ENCODE measurements at places on chromosomes 2 and 18.

GRCh38 chr2:159516241-159516758, 100.0 kb downstream of the BAZ2B start:
- no peak for DNase-seq

- no peak for DNase-seq
These were observed 47.0 kb downstream of the EFEMP1 start for GRCh38 chr2:55876429-55877086.

DNA sequence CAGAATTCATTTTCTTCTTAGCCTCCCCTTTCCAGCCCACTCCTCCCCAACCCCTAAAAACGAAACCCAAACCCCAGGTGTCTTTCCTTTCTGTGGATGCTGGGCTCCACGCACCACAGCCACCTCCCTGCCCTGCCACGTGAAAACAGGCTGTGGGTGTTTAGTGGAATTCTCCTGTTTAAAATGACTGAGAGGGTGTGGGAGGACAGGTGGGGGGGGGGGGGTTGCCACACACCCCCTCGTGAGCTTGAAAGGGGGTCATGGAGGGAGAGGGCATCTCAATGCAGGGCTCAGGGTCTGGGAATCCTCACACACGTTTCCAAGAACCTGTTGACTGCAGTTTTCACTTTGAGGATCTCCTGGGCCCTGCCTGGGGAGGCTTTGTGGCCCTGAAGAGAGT, 110.3 kb downstream of the FAM210A start:
- no peak for DNase-seq

- no peak for DNase-seq
These were observed 139.4 kb downstream of the FAM210A start for GRCh38 chr18:13587001-13587400.

- no peak for DNase-seq
These were observed 40.2 kb upstream of the GMCL1 start for GRCh38 chr2:69789175-69789721.

GRCh38 chr18:26383454-26384270, 157.4 kb downstream of the TAF4B start:
- DNase-seq = no peak

GRCh38 chr2:51299370-51299769, 267.4 kb upstream of the NRXN1 start:
- no peak for DNase-seq

DNA sequence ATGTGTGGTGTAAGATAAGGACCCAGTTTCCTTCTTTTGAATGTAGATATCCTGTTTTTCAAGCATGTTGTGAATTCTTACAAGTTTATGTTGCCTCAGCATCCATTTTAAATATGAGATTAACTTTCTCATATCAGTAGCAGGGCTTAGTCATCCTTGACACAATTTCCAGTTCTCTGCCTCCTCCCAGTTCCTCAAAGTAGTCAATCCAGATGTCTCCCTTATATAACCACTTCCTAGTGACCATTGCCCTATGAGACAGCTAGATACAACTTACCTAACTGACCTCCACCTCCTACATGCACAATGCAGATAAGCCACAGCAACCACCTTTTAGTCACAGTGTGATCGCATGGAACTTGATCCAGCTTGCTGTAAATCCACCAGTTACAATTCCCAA, 269.2 kb upstream of the ZNF521 start:
- DNase-seq = no peak

DNA sequence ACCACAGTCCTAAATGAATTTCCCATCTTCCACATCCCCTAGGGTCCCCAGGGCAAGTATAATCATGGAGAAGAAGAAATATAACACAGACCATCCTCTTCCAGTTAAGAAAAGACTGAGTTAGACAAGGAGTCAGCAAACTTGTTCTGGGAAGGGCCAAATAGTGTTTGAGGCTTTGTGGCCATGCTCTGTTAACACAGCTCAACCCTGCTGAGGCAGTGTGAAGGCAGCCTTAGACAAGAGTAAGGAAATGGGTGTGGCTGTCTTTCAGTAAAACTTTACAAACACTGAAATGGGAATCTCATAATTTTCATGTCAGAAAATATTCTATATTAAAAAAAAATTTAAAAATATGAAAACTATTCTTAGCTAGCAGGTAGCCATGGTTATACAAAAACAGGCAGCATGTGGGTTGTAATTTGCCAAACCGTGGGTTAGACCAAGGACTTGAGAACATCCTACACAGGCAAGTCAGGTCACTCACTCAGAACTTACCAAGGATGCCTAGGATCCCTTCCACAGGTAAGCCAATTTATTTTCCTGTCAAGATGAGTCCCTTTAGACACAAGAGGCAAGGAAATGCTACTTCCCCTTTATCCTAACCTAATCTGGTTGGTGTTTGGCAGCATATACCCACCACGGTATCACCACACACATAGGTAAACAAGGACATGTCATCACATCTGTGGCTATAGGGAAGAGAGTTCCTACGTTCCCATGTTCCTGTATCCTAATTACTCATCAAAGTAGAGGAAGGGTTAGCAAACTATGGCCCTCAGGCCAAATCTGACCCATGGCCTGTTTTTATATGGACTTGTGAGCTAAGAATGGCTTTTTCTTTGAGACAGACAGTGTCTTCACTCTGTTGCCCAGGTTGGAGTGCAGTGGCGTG, 31.9 kb downstream of the C2orf74 start:
- DNase-seq = no peak

- DNase-seq = no peak
These were observed 1117.6 kb upstream of the SLC39A10 start for GRCh38 chr2:194539425-194539824.
